ENCODE measurements at places on chromosomes 11 and 22. TPM values are rescaled to one million over a fixed set of nuclear protein-coding genes. Genes with fewer than 3 reads are reported as not detected.

Gene RFPL2
- not detected for total RNA-seq

Gene NEFH
- total RNA-seq: 0.12 TPM

Gene APOA5
- total RNA-seq: not detected

Gene PGA5
- total RNA-seq: 0.40 TPM

Gene MYO7A
- total RNA-seq: 4.6 TPM

Gene TRPM5
- total RNA-seq: not detected

Gene SLC35E4
- total RNA-seq: 3.1 TPM

Gene ACR
- not detected for total RNA-seq

Gene LDHA
- 332 TPM for total RNA-seq

Gene YPEL1
- 3.2 TPM for total RNA-seq

Gene ZFTA
- total RNA-seq: 16.4 TPM

Gene OR5D18
- not detected for total RNA-seq

Gene OR5D14
- total RNA-seq: not detected

Gene KCNJ1
- total RNA-seq: 0.07 TPM

Gene IGSF9B
- total RNA-seq: 34.5 TPM

Gene GAL
- total RNA-seq: not detected

Gene CAPN5
- total RNA-seq: 2.5 TPM

Gene OR5L2
- total RNA-seq: not detected

Gene ARCN1
- total RNA-seq: 97.1 TPM

Gene PKP3
- total RNA-seq: 0.84 TPM

Gene CECR2
- total RNA-seq: 7.1 TPM

Gene CEP126
- 1.0 TPM for total RNA-seq

Gene OR10W1
- total RNA-seq: not detected

Gene KRTAP5-8
- not detected for total RNA-seq

Gene OR52I2
- not detected for total RNA-seq

Gene CREB3L1
- 56.0 TPM for total RNA-seq

Gene CCDC83
- total RNA-seq: not detected

Gene RFPL3
- not detected for total RNA-seq
